ENCODE measurements at places on chromosomes 5 and 9.

- DNase-seq: no peak
These were observed 20.0 kb downstream of the FYB1 start for GRCh38 chr5:39199335-39199734.

DNA sequence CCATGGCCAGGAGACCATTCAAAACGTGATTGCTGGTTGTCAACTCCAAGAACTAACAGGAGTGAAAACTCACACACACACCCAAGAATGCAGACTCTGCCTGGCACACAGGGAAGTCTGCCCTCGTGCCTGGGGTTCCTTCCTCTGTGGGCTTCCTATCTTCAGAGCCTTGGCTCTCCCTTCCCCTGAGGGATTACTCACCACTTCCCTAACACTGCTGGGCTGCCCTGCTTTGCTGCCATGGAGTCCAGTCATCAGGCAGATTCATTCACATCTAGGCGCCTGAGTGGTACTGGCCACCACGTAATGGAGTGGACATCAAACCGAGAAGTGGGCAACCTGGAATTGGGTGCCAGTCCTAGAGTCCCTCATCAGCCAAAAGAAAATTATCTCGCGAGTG lies 76.4 kb upstream of the PRSS3 start:
- no peak for DNase-seq

- DNase-seq: no peak
These were observed 76.0 kb downstream of the ATPSCKMT start for GRCh38 chr5:10173716-10174115.

DNA sequence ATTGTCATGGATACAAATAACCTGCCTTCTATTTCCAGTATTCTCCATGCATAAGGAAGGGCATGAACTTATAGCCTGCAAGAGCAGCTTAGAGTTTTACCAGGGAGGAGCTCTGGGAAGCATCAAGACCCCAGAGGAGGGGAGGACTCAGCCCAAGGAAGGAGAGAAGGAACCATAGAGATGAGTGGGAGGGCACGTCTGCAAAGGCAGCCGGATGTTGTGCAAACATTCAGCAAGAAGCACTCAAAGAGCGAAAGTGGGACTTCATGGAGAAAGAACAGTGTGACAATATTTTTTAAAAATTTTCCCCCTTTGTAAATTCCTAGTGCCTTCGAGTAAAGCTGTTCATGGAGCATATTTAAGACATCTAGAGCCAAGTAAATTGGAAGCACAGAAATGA lies 270.1 kb upstream of the PTGER4 start:
- DNase-seq: no peak

- no peak for DNase-seq
These were observed 29.2 kb upstream of the GZMA start for GRCh38 chr5:55073211-55073610.

DNA sequence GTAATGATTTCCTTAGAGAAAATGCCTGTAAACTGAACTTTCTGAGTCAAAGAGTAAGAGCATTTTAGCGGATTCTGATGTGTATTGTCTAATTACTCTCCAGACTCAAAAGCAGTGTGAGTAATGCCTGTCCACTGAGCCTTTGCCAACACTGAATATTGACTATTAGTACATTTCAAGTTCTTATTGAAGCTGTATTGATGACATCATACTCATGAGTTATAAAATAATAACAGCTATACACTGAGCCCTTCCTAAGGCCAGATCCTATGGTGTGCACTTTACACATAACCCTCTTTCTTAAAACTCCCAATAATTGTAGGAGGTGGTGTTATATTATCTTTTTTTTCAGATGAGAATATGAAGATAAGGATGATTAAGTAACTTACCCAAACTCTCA lies 152.8 kb upstream of the TRPC7 start:
- DNase-seq: no peak

DNA sequence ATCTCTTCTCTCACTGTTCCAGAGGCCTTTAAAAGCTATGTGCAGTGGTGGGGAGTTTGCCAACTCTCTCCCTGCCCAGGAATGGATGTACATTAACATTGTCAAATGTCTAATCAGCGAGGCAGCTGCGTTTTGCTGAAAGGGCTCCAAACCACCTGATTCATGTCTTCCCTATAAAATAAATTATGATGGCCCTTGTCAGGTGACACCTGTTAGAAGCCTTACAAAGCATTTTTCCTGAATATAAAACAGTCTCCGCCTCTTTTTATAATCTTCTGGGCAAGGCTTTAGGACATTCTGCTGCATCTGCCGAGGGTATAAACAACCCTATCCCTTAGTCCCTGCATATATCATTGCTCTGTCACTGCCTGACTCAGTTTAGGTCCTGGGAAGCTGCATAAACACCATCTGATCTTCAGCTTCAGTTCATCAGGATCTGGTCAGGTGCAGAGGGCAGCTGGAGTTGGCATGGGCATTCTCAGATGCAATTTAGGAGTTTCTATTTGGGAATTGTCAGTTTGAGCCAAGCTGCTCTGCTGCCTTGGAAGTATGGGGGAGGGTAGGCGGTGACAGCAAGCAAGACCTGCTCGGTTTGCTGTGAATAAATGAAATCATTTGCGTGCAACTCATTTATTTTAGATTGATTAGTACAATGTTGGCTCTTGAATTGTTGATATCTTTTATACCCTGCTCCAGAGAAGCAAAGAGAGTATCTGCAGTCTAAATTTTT lies 103.5 kb downstream of the ACER2 start:
- DNase-seq: no peak

- no peak for DNase-seq
These were observed 58.6 kb downstream of the CEP120 start for GRCh38 chr5:123364441-123365155.

GRCh38 chr5:79484731-79485130 lies 29.2 kb downstream of the HOMER1 start:
- DNase-seq: no peak

GRCh38 chr5:169901896-169902295 lies 78.4 kb downstream of the INSYN2B start:
- no peak for DNase-seq

DNA sequence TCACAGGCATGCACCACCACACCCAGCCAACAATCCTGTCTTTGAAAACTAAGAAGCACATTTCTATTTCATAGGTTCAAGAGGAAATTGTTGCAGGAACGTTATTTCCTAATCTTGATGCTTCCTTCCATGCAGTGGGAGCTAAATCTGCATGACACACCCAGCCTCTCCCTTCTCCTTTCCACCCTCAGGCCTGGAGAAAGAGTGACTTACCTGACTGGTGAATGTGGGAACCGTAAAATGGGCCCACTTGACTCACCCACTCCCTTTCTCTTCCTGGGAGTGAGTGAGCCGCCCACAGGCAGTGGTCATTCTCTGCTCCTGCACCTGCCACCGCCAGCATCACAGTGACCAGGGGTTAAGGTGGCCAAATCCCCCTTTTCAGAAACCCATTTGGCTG lies 78.2 kb downstream of the C9orf50 start:
- DNase-seq: no peak

GRCh38 chr9:82152181-82152580 lies 163.6 kb downstream of the SPATA31D1 start:
- DNase-seq: peak; percentile 62

DNA sequence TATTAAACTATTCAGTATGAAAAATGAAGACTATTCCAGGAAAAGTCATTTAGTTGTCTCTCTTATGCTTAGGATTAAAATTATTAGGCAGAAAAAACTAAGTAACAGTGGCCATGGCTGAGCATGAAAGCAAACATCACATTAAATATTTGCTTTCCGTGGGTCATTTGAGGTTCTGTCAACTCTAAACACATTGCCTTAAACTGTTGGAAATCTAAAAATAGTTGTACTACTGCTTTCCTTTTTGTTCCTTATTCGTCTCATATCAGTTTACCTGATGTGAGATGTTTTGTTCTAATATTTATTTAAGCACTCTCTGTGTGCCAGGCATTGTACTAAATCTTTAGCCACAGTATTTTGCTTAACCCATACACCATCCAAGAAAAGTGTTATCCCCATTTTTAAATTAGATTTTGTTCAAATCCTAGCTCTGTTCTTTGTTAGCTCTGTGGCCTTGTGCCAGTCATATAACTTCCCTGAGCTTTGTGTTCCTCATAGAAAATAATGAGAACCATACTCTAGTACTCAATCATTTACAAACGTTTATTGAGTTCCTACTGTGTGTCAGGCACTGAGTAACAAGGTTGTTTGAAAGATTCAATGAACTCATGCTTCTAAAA lies 18.7 kb upstream of the ZNF608 start:
- no peak for DNase-seq

DNA sequence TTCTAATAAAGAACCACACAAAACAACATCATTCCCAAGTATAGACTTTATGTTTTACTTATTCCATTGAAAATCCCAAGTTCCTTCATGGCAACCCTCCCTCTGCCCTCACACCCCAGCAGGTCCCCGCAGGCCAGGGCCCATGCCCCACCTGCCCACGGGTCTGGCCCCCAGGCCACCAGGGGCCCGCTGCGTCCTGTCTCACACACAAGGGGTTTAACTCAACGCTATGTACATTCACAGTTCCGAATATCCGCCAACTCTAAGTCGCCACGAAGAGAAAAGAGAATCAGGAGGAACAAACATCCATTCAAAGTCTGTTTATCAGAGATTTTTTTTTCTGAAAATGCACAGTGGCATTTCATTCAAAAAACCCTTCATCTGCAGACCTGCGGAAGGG lies 16.2 kb upstream of the SLC6A3 start:
- DNase-seq: no peak

- peak; percentile 42 for DNase-seq
These were observed 51.5 kb upstream of the MAP3K1 start for GRCh38 chr5:56763711-56764466.

DNA sequence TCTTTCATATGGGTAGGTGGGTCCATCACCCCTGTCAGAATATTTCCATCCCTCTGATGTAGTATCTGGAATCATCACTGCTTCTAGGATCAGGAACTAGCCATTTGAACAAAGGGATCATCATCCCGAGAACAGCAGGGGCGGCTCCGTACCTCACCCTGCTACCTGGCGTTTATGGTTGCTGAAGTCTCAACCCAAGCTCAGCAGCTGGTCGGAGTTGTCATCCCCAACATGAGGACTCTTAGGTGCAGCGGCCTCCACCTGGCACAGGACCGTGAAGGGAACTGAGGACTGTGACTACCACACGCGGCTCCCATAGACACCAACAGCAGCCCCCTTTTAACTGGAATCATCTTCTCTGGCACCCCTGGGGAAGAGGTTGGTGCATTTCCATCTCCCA lies 35.1 kb downstream of the ROR2 start:
- DNase-seq: no peak

DNA sequence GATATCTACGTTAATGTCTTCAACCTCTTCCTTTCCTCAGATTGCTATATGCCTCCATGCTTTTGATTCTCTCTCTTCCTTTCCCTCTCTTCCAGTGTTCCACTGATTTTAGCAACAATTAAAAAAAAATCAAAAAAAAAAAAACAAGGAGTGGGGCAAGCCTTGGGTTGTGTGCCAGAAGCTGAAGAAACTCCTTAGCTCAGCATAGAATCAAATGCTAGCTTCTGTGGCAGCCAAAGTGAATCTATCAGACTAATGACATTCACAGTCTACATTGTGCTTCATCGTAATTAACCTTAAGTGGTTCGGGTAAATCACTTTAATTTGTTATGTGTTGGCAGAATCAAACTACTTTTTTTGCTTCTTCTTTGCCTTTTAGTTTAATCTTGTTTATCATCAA lies 237.3 kb downstream of the TMEM167A start:
- no peak for DNase-seq

DNA sequence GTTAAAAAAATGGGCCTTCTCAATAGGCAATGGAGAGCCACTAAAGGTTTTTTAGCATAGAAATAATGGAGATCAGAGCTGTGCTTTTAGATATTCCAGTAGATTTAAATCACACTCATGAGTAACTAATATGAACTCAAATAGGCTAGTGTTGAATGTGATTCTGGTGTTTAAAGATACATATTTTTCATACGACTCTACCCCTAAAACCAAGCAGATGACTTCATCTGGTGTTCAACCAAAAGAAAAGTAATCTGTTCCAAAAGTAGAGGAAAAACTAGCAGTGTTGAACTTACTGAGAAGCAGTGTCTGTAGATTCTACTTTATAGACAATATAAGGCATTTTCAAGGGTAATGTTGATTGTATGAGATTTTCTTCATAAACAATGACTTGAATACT lies 138.1 kb downstream of the TSSK1B start:
- no peak for DNase-seq

GRCh38 chr5:53678981-53679660 lies 118.7 kb downstream of the NDUFS4 start:
- peak; percentile 1 for DNase-seq

DNA sequence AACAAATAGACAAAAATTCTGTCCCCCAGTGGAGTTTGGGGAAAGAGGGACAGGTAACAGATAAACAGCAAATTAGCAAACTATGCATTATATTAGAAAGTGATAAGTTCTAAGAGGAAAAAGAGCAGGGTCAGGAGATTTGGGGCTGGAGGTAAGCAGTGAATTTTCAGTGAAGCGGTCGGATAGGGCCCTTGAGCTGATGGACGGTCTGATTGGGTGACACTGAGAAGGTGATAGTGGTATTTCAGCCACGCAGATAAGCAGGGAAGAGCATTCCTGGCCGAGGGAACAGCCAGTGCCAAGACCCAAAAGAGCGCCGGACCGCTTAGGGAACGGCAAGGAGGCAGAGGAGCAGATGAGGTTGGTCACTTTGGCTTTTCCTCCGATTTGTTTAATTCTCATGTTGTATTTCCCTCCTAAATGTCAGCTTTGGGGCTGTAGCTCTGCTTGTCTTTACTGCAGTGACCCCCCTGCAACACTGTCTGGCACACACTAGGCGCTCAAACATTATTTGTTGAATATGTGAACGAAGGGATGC lies 1.1 kb upstream of the PTPN3 start:
- DNase-seq: no peak

- peak; percentile 66 for DNase-seq
These were observed 30.0 kb upstream of the GAS1 start for GRCh38 chr9:86977205-86977835.

- DNase-seq: no peak
These were observed 200.3 kb downstream of the TRPM3 start for GRCh38 chr9:70921136-70921535.
